ENCODE measurements at places on chromosomes 3 and 15.

DNA sequence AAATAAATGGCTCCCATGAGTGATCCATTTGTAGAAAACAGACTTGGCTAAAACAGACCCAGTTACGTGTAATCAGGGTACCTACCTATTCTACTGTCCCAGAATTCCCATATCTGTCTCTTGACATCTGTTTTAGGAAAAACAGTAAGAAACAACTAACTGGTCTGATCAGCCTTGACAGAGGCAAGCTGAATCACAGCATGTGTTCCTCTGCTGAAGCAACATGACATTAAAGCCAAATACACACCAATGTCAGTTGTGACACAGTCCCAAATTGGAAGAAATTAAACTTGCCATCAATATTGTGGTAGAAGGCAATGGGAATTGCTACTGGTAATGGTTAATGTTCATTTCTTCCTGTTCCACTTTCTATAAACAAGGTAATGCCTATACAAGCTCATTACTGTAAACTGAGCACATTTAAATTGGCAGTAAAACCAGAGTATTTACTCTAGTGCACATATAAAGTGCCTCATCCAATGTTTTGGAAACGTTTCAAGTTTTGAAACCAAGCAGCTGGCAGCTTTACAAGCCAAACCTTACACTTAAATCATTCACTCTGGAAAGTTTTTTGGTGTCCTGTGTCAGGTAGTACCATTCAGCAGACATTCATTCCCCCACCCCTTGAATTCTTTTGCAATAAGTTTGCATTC, 27.0 kb downstream of the ALDH1A2 start:
- peak; percentile 62 for DNase-seq

DNA sequence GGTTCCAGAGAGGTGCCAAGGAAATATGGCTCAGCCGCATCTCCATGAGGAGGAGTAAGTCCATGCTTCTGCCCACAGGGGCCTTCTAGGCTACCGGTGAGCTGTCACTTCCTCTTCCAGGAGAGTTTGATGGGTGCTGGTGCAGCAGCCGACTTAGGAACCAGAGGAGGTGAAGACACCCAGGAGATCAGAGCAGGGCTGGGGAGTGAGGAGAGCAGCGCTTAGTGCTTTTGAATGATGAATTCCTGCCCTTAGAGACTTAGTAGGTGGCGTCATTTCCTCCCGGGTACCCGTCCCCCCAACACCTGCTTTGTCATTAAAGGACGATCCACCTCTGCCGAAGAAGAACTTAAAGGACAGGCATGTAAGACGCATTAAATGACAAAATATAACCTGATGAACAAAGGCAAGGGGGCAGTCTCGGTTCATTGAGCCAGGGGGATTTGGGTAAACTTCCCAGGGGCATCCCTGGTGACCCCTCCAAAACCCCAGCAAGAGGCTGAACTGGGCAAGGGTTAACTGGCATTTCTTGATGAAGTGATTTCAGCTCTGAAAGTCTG, 67.6 kb downstream of the HES1 start:
- peak; percentile 56 for DNase-seq

DNA sequence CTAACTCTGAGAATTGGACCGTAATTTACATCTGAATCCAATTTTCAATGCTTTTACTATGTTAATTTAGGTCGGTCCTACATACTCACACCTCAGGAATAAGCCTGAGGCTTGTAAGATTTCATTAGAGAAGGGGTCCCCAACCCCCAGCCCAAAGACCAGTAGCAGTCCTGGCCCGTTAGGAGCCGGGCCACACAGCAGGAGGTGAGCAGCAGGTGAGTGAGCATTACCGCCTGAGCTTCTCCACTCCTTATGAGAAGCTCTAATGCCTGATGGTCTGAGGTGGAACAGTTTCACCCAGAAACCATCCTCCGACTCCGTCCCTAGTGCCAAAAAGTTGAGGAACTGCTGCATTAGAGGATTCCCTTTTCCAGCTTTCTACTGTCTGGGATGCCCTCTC, 757.3 kb downstream of the SI start:
- DNase-seq = no peak

GRCh38 chr3:33315826-33316225, 38.6 kb downstream of the FBXL2 start:
- DNase-seq = no peak

GRCh38 chr3:72229952-72230351, 445.0 kb upstream of the PROK2 start:
- no peak for DNase-seq

DNA sequence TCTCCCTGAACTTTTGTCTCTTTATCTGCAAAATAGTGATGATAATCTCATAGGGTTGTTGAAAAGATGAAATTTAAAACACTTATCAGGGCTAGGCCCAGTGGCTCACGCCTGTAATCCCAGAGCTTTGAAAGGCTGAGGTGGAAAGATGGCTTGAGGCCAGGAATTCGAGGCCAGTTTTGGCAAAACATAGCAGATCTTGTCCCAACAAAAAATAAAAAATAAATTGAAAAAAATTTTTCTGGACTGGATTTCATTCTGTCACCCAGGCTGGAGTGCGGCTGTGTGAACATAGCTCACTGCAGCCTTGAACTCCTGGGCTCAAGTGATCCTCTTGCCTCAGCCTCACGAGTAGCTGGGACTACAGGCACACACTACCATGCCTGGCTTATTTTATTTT, 29.6 kb downstream of the LMLN start:
- no peak for DNase-seq

GRCh38 chr15:47728426-47728825, 11.1 kb downstream of the SEMA6D start:
- DNase-seq = no peak

DNA sequence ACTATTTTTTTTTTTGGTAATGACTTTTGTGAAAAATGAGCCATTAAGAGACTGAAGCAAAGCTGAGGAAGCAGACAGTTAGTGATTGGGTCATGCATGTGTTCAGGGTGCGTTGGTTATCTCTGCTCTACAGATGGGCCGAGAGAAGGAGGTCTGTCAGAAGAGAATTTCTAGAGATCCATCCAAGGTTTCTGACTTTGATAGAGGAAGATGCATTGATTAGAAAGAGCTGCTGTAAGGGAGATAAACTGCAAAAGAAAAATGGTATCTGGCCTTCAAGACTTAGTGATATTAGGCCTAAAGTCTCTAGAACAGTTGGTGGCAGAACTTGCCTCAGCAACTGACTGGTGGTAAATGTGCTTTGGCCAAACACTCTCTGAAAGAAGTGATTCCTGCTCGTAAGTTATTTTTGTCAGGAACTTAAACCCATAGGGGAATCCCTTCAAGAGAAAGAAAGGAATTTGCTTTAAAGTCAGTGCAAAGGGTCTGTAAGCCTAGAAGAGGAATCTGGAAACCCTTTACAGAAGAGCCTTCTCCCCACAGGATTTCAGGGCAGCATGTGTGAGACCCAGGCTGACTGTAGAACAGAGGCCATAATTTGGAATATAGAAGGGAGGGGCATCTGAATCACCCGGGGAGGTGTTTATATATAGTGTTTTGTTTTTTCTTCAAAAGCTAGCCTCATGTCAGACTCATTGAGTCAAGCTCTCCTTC, 67.8 kb downstream of the OPA1 start:
- no peak for DNase-seq

DNA sequence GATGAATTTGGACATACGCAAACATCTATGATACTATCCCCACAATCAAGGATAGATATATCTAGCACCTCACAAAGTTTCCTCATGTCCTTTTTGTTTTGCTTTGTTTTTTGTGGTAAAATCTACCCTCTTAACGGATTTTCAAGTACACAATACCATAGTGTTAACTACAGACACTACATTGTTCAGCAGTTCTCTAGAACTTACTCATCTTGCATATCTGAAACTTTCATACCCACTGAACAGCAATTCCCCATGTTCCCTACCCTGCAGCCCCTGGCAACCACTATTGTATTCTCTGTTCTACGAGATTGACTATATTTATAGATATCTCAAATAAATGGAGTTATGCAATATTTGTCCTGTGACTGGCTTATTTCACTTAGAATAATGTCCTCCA, 58.1 kb upstream of the TJP1 start:
- no peak for DNase-seq

DNA sequence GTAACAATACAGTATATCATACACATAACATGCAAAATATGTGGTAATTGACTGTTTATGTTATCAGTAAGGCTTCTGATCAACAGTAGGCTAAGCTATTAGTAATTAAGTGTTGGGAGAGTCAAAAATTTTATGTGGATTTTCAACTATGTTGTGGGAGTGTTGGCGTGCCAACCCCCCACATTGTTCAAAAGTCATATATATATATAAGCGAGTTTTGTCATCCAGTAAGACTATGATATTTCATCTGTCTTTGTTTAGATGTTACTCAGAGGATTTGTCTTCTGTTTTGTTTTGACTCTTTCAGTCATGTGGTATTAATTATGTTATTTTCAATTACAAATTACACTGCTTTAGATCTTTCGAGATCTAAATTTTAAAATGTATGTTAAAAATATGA, 51.0 kb upstream of the RAP2B start:
- no peak for DNase-seq

- no peak for DNase-seq
Observed at GRCh38 chr15:44216958-44217357, 21.9 kb upstream of the FRMD5 start.

DNA sequence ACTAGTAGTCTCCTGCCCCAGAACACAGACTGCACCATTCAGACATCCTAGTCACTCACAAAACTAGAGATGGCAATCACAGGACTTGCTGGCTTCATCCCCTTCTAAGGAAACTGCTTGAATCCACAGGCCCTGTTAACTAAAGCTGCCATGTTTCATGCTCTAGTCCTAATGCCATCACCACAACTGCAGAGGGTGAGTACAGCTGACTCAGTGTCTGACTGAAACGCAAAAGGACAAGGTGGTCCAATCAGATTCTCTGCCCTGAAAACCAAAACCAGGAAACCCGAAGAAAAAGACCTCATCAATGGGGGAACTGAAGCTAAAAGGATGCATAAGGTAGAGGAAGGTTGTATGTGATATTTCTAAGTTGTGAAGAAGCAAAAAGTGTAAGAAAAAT, 25.2 kb upstream of the TFDP2 start:
- DNase-seq = no peak

DNA sequence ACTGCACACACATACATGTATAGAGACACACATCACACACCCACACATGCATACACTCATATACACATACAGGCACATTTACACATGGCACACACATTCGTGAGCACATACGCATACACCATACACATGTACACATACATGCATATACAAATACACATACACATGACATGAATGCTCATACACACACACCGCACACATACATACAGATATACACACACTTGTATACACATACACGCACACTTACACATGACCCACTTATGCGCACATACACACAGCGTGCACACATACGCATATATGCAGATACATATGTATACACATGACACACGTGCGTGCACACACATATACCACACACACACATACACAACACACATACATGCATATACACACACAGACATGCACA, 162.7 kb downstream of the LRRK1 start:
- DNase-seq = no peak

- DNase-seq = no peak
Observed at GRCh38 chr3:154794391-154794790, 285.7 kb upstream of the MME start.

DNA sequence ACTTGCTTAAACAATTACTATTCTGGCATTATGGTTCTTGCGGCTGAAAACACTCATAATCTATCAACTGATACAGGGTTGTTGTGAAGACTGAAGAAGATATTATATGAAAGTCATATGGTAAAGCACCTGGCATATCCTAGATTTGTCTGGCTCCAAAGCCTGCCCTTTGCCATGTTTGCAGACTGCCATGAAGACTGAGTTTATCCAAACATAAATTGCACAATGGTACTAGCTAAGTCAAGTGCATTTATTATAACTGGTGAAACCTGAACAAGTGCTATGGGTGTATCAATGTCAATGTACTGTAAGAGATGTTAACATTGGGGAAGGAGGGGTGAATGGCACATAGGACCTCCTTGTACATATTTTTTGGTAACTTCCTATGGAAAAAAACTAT, 87.4 kb upstream of the MEX3B start:
- peak; percentile 4 for DNase-seq

GRCh38 chr3:107421881-107422280, 44.6 kb downstream of the CCDC54 start:
- no peak for DNase-seq

DNA sequence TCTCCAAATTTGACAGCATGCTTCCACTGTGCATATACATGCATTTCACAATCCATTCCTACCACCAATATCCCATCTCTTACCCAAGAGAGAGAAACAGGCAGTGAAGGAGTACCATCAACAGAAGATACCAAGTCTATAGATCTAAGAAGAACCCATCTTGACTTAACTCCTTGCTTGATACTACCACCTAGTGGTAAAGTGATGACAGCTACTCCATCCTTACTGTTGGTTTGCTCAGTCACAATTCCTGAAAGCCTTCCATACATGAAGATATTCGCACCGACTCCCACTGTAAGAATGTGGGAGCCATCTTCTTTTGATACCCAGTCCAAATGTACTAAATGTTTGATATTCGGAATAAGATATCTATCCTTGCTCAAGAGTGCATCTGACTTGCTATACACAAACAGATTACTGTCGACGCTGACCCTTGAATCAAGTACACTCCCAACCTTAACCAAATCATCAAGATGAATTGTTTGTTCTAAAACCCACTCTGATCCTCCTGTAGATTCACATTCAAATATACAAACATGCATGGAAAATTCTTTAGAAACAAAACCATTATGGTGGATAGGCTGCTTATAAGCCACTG, 123.1 kb downstream of the DMXL2 start:
- DNase-seq = peak; percentile 58

- DNase-seq = no peak
Observed at GRCh38 chr15:42152921-42153698, 3.3 kb downstream of the PLA2G4F start.

- no peak for DNase-seq
Observed at GRCh38 chr3:131236421-131236820, 145.2 kb upstream of the NUDT16 start.

DNA sequence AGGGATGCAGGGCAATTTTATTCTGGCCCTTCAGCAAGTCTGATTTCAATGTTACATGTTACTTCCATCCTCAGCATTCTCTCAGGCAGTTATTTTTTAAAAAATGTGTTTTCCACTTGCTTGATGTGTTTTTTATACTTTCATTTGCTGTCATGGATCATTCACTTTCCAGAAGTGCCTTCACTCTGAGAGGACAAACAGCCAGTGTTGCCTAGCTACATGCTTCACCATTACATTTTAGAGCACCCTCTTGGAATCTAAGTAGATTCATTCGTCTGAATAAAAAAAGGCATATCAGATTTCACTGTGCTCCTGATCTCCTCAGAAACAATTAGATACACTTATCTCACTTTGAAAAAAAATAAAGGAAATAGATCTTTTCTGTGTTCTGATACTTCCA, 93.6 kb upstream of the POU1F1 start:
- DNase-seq = peak; percentile 85
